C1 segment of cervical spinal cord (tissue), 14 donors: ENCODE measurements at places on chromosomes 16 and 17.
A peak's percentile ranks its signal among the peaks of the same experiment; 100 is the strongest.

DNA sequence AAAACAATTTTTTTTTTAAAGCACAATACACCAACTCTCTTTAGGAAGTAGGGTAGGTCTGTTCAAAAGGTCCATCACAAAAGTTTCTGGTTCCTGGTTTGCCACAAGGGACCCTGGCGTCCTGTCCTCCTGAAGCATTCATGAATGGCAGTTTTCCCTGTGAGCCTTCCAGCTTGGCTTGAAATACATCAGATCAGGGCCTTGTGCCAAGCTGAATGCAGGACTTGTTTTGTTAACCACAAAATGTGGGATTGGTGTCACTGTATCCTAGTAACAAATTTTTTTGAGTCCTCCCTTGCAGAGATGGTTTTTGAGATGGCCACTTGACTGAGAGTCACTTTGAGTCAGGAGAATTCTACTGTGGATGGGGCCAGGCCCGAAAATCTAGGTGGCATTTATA lies 3.9 kb downstream of the GNAO1 start:
- peak; percentile 51 for DNase-seq

GRCh38 chr16:55539049-55539448 lies 27.4 kb upstream of the CAPNS2 start:
- DNase-seq, result no peak

- no peak for DNase-seq
These were observed 23.5 kb downstream of the DNASE1 start for GRCh38 chr16:3677994-3678393.

DNA sequence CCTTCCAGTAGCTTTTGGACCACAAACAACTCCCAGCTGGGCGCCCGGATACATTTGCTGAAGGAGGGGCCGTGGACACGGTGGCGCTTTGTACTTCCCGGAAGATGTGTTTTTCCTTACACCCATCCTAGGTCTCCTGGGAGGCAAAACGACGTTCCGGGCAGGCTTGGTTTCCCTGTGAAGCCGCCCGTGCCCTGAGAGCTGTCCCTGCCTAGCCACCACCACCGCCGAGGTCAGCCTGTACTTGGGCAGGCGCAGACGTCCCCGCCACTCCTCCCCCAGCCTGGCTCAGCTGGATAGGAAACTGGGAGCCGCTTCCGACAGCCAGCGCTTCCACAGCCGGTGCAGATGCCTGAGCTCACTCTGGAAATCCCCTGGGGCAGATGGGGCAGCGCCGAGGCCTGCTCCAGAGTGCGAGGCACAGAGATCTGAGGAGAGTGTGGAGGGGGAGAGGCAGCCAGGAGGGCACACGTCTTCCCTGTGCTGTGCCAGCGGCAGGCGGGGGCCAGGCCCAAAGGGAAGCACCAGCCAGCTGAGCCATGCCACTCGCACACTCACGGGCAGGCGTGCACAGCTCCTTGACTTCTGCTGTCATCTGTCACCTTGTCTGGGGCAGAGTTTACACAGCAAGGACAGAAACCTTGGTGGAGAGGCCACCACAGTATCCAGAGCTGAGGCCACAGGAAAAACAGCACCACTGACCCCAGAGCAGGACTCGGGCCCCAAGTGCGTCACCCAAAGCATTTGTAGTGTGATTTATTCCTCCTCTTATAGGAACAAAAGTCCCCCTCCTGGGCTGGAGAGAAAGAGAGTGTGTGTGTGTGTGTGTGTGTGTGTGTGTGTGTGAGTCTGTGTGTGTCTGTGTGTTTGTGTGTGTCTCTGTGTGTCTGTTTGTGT lies 3.0 kb downstream of the RHBDF2 start:
- peak; percentile 65 for DNase-seq

DNA sequence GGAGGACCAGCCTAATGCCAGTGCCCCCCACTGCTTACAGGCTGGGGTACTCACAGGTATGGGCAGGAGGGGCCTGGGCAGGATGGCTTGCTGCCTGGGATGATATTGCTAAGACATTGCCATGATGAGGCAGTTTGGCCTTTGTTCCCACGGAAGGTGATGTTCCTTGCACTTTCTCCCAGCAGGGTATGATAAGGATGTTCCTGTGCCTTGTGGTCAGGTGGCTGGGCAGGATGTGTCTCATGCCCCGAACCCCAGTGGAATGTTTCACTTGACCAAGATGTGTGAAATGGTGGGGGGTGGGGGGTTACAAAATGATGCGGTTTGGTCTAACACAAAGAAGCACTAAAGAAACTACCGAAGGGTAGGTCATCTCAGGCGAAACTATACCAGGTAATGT lies 337.8 kb upstream of the ZFHX3 start:
- no peak for DNase-seq

- no peak for DNase-seq
These were observed 7.8 kb downstream of the HAS3 start for GRCh38 chr16:69113216-69113615.

- no peak for DNase-seq
These were observed 331.4 kb upstream of the CDH5 start for GRCh38 chr16:66035096-66035495.

GRCh38 chr16:21565507-21565860 lies 33.9 kb upstream of the METTL9 start:
- DNase-seq, result no peak

DNA sequence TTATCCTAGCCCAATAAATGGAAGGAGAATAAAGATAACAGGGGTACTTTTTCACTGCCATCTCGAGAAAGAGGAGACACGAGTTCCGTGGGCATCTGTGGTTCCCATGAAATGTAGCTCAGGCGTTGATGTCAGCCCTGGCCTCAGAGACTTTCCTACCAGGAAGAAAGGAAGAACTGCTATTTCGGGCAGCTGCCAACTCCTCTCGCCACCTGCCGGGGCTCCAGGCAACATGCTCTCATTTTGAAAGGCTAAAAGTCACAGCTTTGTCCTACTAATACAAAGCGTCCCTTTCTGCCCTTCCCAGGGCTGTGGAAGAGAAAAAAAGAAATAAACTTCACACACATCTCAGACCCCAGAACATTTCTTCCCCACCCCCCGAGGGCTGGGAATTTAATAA lies 65.8 kb downstream of the DHRS7C start:
- peak; percentile 79 for DNase-seq

GRCh38 chr16:54316095-54316889 lies 29.7 kb upstream of the IRX3 start:
- DNase-seq, result no peak

- no peak for DNase-seq
These were observed 15.4 kb upstream of the CLEC18A start for GRCh38 chr16:69935740-69936139.

DNA sequence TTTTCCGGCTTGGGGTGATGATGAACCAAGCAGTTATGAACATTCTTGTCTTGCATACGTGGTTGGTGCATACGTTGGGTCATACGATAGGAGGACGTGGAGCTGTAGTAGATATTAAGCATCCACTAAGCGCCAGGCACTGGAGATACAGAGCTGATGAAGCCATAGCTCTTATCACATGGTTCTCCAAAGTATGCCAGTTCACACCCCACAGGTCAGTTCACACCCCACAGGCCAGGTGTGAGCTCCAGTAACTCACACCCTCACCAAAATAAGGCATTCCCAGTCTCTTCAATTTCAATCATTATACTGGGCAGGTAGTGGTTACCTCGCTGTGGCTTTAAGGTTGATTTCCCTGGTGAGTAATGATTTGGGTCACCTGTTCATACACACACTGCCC lies 335.5 kb downstream of the FOXL1 start:
- no peak for DNase-seq

- no peak for DNase-seq
These were observed 23.5 kb upstream of the NXPH3 start for GRCh38 chr17:49552070-49552751.

DNA sequence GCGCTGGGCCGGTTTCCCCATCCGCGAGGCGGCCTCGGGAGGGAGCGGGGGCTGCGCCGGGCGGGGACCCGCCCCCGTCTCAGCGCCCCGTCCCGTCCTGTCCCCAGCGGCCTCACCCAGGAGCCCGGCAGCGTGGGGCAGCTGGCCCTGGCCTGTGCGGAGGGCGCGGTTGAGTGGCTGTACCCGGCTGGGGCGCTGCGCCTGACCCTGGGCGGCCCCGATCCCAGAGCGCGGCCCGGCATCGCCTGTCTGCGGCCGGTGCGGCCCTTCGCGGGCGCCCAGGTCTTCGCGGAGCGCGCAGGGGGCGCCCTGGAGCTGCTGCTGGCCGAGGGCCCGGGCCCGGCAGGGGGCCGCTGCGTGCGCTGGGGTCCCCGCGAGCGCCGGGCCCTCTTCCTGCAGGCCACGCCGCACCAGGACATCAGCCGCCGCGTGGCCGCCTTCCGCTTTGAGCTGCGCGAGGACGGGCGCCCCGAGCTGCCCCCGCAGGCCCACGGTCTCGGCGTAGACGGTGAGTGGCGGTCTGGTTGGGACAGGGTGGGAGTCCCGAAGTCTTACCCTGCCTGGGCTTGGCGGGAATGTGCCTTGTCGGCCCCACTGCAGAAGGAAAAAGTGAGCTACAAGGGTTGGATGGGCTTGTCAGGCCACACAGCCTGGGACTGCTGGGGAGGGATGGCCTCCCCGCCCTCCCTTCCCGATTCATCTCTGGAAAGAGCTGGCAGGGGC lies 720 bp downstream of the METRN start:
- no peak for DNase-seq

DNA sequence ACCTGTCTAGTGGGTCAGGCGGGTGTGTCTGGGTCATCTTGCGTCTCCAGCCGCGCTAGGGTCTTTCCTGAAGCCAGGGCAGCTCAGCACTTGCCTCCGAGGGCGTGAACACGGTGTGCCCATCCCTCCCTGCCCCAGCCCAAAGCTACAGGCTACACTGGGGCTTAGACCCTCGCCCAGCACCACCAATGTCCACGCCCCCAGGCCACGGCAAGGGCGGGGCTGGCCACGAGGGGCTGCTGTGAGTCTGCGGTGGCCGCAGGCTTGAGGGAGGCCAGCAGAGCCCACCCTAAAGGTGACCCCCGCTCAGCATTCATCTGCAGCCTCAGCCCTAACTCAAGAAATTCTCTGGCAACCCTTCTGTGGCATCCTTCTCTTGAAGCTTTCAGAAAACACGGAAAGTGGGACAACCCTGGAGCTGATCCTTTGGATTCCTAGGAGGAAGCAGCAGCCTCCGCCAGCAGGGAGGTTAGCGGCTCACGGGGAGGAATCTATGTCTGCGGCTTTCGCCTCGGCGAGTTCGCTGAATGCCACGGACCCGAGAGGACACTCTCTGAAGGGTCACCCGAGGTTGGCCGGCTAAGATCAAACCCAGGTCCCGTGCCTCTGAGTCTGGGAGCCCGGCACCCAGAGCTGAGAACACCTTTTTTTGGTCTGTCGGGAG lies 41.7 kb downstream of the TIMM22 start:
- DNase-seq, result no peak

DNA sequence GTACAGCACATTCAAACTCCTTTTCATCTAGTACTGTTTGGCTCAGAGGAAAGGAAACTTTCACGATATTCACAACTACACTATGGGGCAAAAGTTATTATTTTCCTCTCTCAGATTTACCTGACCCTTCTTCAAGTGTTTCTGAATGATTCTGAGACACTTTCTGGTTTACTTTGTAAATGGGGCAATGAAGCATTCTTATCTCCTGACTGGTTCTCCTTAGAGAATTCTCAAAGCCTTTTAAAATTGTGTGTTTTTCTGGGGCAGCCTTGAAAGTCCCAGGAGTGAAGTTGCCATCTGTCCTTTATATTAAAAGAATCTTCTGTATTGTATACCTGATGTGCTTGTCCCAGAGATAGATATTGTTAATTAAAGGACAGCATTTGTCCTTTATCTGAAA lies 264.9 kb downstream of the FTO start:
- DNase-seq, result no peak

GRCh38 chr16:2715519-2715918 lies 4.5 kb downstream of the PRSS27 start:
- DNase-seq, result no peak

- DNase-seq, result no peak
These were observed 121.0 kb upstream of the TOB1 start for GRCh38 chr17:50986989-50987660.

GRCh38 chr16:87619360-87620200 lies 17.3 kb downstream of the JPH3 start:
- DNase-seq, result no peak

GRCh38 chr17:72145562-72145961 lies 24.7 kb downstream of the SOX9 start:
- DNase-seq, result no peak

GRCh38 chr17:32575852-32576251 lies 89.1 kb downstream of the CDK5R1 start:
- no peak for DNase-seq

- peak; percentile 25 for DNase-seq
These were observed 158.9 kb upstream of the NOL11 start for GRCh38 chr17:67558740-67559380.

- no peak for DNase-seq
These were observed 572 bp downstream of the PGP start for GRCh38 chr16:2213817-2214718.

DNA sequence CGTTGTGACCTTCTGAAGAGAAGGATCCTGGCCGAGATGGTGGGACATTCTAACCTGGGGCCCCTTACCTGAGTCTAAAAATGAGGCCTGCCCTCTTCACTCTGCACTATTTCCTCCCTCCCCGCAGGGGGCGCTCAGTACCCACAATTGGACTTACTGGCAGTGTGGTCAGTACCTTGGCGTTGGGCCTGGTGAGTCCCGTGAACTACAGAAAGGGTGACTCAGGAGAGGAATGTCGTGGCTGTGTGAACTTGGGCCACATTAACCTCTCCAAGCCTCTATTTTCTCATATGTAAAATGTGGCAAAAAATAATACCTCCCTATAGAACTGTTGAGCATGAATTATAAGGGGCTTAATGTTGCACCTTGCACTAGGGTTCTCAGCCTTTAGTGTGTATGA lies 3.9 kb downstream of the RSAD1 start:
- peak; percentile 81 for DNase-seq

DNA sequence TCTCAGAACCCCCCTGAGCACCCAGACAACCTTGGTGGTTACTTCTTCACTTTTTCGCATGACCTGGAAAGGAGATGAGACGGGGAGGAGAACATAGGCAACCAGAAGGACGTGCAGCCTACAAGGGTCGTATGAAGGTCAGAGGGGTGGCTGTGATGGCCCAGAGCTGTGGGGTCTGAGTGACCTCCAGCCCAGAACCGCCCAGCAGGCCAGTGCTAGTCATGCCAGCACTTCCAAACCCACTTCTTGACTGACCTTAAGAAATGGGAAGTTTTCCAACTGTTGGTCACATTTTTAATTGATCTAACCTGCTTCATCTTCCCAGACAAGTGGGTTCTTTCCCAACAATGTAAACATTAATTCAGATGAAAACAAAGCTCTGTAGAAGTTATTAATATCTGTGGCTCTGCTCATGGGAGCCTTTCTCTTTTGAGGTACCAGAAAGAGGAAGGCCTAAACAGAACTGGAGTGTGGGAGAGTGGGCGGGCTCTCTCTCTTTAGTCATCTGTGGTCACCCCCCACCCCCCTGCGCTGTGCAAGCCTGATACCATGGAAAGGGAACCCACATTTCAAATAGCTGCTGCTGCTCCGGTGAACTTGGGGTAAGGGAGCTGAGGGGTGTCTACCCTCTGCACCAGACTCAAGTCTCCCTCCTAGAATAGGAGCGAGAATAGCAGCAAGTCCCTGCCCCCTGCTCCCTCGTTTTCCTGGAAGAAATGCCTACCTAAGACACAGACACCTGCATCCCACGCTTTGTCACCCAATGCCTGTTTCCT lies 101.6 kb downstream of the RAB11FIP4 start:
- DNase-seq, result peak; percentile 32
